Left ventricle myocardium inferior (tissue), 1 donor: ENCODE measurements at places on chromosomes 4 and X. TPM values are rescaled to one million over a fixed set of nuclear protein-coding genes. Genes with fewer than 3 reads are reported as not detected.

The SPON2 gene
- 13.9 TPM for total RNA-seq

The SCD5 gene
- total RNA-seq: 4.5 TPM

The RTL5 gene
- 2.6 TPM for total RNA-seq

The CXorf49 gene
- total RNA-seq: not detected

The PAGE2B gene
- total RNA-seq: not detected

The POF1B gene
- 4.7 TPM for total RNA-seq

The GPC4 gene
- 7.1 TPM for total RNA-seq

DNA sequence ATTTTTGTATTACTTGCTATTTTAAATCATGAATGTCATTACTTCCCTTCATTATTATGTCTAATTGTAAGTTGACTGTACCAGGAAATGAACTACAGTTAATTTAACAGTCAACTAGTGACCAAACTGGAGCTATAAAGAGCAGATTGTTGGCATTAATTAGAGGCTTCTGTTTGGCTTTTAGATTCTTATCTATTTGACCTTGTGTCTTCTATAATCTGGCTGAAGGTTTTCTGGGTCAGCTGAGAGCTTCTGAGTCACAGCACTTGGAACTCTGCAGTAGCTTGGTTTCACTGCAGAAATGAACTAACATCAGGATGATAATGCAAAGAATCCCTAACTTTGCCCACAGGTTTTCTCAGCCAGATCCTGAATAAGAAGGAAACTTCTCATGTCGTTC lies 169.2 kb upstream of the LEF1 start:
- H3K27ac ChIP-seq: no peak overlapping the region
- H3K4me1 ChIP-seq: peaks cover 16% of the 10 kb centered on the region
- H3K27me3 ChIP-seq: no peaks in the 10 kb centered on the region
- H3K4me3 ChIP-seq: no peak overlapping the region
- DNase-seq: no peak
- no peaks in the 10 kb centered on the region for H3K36me3 ChIP-seq

DNA sequence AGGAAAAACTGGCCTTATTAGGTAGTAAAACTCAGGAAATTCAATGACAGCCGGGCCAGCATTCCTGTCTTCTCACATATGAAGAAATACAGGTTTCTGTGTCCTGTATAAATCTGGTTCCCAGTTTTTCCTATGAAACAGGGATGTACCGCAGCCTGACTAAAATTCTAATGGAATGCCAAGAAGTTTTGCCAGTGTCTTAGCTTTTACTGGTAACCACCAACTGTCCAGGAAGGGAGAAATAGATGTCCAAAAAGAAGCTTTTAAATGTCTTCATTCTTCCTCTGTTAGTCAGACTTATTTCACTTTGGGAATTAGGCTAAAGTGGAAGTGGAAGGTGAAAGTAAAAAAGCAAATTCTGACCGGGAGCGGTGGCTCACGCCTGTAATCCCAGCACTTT lies 108.0 kb upstream of the TBL1X start:
- no peak for DNase-seq
- H3K4me1 ChIP-seq: no peaks in the 10 kb centered on the region
- H3K27me3 ChIP-seq: no peaks in the 10 kb centered on the region

DNA sequence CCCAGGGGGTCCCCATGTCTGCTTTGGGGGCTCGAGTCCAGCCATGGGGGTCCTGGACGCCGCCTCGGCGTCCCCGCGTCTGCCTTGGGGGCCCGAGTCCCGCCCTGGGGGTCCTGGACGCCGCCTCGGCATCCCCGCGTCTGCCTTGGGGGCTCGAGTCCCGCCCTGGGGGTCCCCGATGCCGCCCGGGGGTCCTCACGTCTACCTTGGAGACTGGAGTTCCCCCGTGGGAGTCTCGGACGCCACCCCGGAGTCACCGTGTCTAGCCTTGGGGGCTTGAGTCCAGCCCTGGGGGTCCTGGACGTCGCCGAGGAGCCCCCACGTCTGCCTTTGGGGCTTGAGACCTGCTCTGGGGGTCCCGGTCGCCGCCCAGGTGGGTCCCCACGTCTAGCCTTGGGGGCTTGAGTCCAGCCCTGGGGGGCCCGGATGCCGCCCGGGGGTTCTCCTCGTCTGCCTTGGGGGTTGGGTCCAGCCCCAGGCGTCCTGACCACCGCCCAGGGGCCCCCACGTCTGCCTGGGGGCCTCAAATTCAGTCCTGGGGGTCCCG lies 1.1 kb upstream of the GTPBP6 start:
- H3K36me3 ChIP-seq: peaks cover 18% of the 10 kb centered on the region
- peak overlapping the region; percentile 84 for H3K4me3 ChIP-seq
- peak overlapping the region; percentile 82 for H3K27ac ChIP-seq
- peaks cover 27% of the 10 kb centered on the region for H3K4me1 ChIP-seq
- DNase-seq: peak; percentile 34
- H3K27me3 ChIP-seq: peaks cover 7% of the 10 kb centered on the region

- no peak overlapping the region for H3K4me3 ChIP-seq
- H3K4me1 ChIP-seq: peaks cover 15% of the 10 kb centered on the region
- no peaks in the 10 kb centered on the region for H3K36me3 ChIP-seq
- no peak for DNase-seq
- peaks cover 10% of the 10 kb centered on the region for H3K27me3 ChIP-seq
Observed at GRCh38 chr4:40577588-40578253, 51.9 kb downstream of the RBM47 start.

- no peaks in the 10 kb centered on the region for H3K36me3 ChIP-seq
- DNase-seq: peak; percentile 58
- peak overlapping the region; percentile 92 for H3K27ac ChIP-seq
- no peaks in the 10 kb centered on the region for H3K27me3 ChIP-seq
- H3K4me1 ChIP-seq: peaks cover 69% of the 10 kb centered on the region
- H3K4me3 ChIP-seq: no peak overlapping the region
Observed at GRCh38 chr4:184345573-184345922, 127.9 kb upstream of the ENPP6 start.

GRCh38 chrX:118115953-118116712 lies 477 bp downstream of the KLHL13 start:
- peak overlapping the region; percentile 71 for H3K4me3 ChIP-seq
- no peaks in the 10 kb centered on the region for H3K27me3 ChIP-seq
- H3K27ac ChIP-seq: peak overlapping the region; percentile 75
- H3K4me1 ChIP-seq: no peaks in the 10 kb centered on the region

- no peaks in the 10 kb centered on the region for H3K4me1 ChIP-seq
- no peaks in the 10 kb centered on the region for H3K27me3 ChIP-seq
- H3K4me3 ChIP-seq: no peak overlapping the region
- no peaks in the 10 kb centered on the region for H3K36me3 ChIP-seq
Observed at GRCh38 chrX:71081330-71082123, 13.4 kb upstream of the SNX12 start.

DNA sequence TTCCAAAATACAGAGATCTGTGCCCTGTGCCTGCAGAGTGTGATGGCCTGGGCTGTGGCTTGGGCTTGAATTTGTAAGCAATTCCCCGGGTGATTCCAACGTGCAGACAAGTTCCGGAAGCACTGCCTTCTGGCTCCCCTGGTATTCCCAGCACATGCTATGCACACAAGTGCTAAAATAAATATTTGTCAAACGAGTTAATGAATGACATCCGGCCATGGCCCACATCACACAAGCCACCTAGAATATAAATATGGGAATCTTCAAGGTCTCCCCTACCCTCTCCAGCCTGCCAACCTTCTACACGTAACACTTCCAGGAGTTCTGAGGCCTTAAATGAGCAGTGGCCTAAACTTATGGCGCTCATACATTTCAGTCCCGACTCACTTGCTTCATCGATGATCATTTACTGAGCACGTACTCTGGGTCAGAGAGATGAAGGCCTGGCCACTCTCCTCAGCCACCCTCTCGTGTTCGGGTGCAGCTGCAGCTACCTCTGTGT lies 21.3 kb downstream of the DCTD start:
- H3K4me3 ChIP-seq: no peak overlapping the region
- peaks cover 77% of the 10 kb centered on the region for H3K36me3 ChIP-seq
- no peaks in the 10 kb centered on the region for H3K4me1 ChIP-seq
- H3K27ac ChIP-seq: no peak overlapping the region

- H3K4me1 ChIP-seq: no peaks in the 10 kb centered on the region
- H3K4me3 ChIP-seq: no peak overlapping the region
- no peak overlapping the region for H3K27ac ChIP-seq
- H3K36me3 ChIP-seq: no peaks in the 10 kb centered on the region
- no peak for DNase-seq
Observed at GRCh38 chrX:11998944-11999343, 139.3 kb upstream of the FRMPD4 start.

- H3K36me3 ChIP-seq: peaks cover 28% of the 10 kb centered on the region
- H3K27ac ChIP-seq: peak overlapping the region; percentile 21
- no peak for DNase-seq
- H3K4me1 ChIP-seq: peaks cover 96% of the 10 kb centered on the region
- no peaks in the 10 kb centered on the region for H3K27me3 ChIP-seq
- no peak overlapping the region for H3K4me3 ChIP-seq
Observed at GRCh38 chr4:82360298-82361177, 13.3 kb downstream of the HNRNPD start.

DNA sequence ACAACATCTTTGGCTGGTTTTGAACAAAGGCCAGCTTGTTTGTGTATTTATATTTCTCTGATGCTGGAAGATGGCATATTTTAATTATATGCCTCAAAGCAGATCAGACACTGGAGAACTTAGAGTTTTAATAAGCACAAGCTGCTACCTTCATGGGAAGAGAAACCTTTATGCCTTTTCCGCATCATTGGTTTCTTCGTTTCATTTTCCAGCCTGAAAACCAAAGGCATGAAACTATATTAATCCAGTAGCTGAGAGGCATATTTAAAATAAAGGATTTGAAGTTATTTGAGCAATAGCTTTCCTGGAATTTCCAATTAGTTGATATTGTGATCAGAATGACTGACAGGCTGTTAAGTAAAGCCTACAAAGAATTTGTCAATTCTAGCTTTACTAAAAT lies 141.0 kb downstream of the ARHGAP24 start:
- H3K4me1 ChIP-seq: no peaks in the 10 kb centered on the region
- H3K27me3 ChIP-seq: no peaks in the 10 kb centered on the region
- H3K36me3 ChIP-seq: no peaks in the 10 kb centered on the region
- no peak overlapping the region for H3K4me3 ChIP-seq
